AG08395 (cell line): ENCODE measurements at places on chromosomes 12 and 14.

GRCh38 chr12:89351489-89352241, 636 bp downstream of the DUSP6 start:
- peak; percentile 15 for DNase-seq

GRCh38 chr12:46959502-46959901, 119.9 kb upstream of the PCED1B start:
- DNase-seq: peak; percentile 75

GRCh38 chr12:52778833-52779232, 1.7 kb upstream of the KRT76 start:
- no peak for DNase-seq

DNA sequence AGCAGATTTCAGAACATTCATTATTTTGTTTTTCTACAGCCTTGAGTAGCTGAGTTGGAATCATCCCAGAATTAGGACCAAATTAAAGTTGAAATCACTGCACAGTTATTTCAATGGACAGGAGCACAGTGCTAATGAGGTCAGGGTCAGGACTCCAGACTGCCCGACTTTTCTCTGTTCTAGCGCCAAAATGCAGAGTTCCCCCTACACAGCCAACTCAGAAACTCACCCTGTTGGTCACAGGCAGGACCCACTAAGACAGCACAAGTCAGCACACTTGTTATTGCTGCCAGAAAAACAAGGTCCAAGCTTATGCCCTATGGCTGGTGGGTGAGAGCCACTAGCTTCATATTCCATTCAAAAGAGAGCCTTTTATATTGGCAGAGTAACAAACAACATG, 198.1 kb upstream of the KRR1 start:
- no peak for DNase-seq

DNA sequence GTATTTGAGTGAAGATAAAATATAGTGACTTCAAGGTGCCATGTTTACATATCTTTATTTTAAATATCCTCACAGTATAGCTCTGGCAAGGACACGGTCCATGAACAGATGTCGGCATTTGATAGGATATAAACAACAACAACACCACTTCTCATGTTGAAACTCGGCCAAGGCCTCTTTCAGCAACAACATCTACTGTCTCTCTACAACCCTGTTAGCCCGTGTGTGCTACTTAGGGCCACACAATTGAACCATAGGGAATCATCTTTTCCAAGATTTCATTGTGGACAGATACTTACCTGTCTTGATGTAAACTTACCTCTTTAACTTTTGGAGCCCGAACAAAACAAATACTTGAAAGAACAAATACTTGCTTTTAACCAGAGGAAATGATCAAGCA, 168.7 kb upstream of the SSTR1 start:
- DNase-seq: no peak

GRCh38 chr14:24418492-24418873, 11.0 kb downstream of the CBLN3 start:
- DNase-seq: no peak

GRCh38 chr12:3753544-3754284, 805 bp upstream of the CRACR2A start:
- peak; percentile 35 for DNase-seq

DNA sequence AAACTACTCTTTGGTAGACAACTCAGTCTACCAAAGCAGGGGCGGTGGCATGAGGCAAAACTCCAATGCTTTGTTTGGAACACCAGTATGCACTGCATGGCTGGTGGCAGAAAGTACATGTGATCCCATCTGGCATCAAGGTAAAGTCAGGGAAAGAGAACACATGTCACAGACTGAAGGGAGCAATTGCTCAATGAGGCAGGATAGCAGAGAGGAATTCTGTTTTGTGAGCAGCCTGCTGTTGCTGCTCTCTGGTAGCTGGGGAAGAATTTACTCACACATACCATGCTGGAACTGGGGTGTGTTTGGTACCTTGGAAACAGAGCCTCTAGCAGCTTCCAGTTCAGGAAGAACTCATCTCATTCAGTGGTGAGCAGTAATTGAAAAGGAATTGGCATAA, 84.8 kb downstream of the HELB start:
- no peak for DNase-seq

- DNase-seq: no peak
Measured at GRCh38 chr12:32522331-32523221, 123.2 kb downstream of the FGD4 start.

GRCh38 chr14:28756269-28756883, 10.2 kb upstream of the FOXG1 start:
- DNase-seq: no peak

- peak; percentile 50 for DNase-seq
Measured at GRCh38 chr12:9792961-9793617, 32.4 kb upstream of the CD69 start.

DNA sequence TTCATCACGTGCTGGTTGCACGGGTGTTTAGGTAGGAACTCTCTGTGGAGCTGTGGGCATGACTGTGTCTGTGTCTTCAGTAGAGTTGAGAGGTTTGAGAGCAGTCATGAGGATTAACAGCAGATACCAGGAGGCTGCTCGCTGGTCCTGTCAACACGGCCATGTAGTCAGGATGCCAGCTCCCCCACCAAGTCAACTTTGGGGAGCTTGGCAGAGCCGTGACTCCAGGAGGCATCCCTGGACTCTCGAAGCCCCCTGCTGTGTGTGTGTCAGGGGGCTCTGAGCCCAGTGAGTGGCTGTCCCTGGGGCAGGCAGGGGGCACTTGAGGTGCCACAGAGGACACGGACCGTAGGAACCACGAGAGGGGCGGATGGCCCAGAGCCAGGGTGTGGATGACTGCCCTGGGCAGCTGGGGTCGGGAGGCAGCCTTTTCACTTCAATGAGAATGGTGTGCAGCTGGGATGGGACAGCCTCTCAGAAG, 7.2 kb upstream of the GPR132 start:
- DNase-seq: no peak

- no peak for DNase-seq
Measured at GRCh38 chr12:79521576-79521975, 169.2 kb downstream of the PAWR start.

DNA sequence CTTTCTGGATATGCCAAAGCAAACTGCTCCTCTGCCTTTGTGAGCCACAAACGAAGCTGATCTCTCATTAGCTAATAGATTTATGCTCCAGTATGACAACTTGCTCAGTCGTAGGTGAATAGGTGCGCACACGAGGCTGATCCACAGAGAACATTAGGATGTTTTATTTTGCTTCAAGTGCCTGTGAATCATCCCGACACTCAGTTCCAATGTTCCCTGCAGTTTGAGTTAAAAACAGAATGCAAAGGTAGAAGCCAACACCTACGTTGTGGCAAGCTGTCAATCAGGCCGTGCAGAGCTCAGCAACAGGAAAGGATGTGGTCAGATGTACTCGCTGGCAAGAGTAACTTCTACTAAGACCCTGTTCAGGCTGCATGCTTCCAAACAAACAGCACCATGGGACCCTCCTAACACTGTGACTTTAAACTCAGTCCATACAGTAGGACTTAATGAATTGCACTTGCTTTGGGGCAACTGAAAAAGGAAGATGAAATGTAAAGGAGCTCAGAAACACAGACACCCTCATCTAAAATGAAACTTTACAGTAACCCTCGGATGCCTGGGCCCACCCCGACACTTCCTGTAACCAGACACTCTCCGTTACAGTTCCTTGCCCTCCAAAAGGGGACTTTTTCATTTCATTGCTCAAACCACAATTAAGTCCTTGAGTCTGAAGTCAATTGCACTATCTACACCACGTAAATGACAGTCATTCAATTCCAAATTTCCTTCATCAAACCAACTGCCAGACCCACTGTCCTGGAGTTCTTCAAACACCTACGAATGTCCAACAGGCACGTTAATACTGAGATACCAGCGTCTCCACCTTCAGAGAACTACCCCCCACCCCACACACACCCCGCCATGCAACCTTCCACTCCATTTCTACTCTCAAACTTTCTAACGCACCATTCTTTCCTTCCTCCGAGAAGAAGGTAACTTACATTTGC, 1.6 kb downstream of the CCDC88C start:
- no peak for DNase-seq

- DNase-seq: no peak
Measured at GRCh38 chr14:104531421-104532190, 48.0 kb upstream of the C14orf180 start.

DNA sequence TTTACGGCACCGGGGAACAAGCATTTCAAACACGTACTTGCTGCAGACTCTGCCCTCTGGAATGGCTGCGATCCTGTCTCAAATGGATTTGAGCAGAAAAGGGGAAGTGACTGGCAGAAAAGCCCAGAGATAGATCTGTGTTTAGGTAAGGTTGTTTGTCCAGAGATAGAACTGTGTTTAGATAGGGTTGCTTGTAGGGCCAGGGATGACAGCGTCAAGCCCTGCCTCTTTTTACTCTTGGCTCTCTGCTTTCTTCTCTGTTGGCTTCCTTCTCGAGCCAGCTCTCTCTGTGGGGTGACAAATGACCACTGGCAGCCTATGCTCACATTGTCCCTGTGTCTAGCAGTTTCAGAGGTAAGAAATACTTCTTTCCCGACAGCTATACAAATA, 11.4 kb downstream of the DGLUCY start:
- no peak for DNase-seq

GRCh38 chr14:104223101-104224041, 85.0 kb downstream of the KIF26A start:
- DNase-seq: no peak

DNA sequence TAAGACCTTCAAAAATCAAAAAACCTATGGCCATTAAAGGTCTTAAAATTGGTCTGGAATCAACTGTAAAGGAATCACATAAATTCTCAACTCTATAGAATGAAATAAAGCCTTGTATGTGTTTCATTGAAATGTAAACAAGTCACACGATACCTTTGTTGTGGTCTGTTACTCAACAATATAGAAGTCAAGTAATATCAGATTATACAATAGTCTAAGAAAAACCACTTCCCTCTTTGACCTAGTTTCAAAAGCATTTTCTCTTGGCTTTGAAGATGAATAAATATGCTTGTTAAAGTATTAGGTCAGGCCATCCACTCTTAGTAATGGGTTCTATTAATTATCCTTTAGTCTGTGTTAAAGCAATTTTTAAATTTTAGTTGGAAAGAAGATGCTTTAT, 79.8 kb upstream of the DIO2 start:
- DNase-seq: no peak

GRCh38 chr12:67909091-67909531, 80.1 kb upstream of the IFNG-AS1 start:
- peak; percentile 44 for DNase-seq

GRCh38 chr12:9064201-9064814, 51.4 kb downstream of the A2M start:
- DNase-seq: peak; percentile 60

DNA sequence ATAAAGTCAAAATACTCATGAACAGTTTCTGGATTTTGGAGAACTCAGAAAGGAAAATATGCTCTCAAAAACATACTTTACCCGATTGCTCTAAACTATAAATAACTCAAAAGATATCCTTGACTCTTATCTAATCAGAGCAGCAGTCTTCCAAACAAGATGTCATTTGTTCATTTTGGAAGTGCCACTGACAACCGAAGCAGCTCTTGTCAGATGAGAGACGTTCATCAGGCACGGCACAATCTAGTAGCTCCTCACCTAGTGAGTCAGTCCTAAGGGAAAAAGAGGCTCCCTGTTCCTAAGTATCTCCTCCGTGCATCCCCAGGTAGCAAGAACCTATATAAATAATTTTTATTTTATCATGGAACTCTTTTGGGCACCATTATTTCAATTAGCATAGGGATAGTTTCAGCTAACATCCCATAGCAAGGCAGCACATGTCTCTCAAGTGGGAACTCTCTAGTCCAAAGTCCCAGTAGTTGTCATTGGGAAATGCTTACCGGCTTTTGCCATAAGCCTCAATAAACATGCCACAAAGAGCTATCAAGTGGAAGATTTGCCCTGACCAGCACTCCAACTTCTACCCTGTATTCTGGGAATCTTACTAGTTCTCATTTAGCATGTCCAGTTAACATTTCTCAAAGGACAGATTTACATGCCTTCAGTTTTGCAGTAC, 14.1 kb upstream of the TMEM263 start:
- no peak for DNase-seq

- no peak for DNase-seq
Measured at GRCh38 chr12:96143392-96143791, 50.8 kb upstream of the ELK3 start.

- DNase-seq: no peak
Measured at GRCh38 chr14:28876572-28876945, 110.0 kb downstream of the FOXG1 start.

DNA sequence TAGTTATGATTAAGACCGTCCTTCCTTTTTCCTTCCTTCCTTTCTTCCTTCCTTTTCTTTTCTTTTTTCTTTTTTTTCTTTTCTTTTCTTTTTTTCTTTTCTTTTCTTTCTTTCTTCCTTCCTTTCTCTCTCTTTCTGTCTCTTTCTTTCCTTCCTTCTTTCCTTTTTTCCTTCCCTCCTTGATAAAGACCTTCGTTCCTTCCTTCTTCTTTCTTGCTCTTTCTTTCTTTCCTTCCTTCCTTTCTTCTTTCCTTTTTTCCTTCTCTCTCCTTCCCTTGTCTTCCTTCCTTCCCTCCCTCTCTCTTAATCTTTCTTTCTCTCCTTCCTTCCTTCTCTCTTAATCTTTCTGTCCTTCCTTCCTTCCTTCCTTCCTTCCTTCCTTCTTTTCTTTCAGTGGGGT, 130.9 kb downstream of the PAPOLA start:
- DNase-seq: no peak

- DNase-seq: no peak
Measured at GRCh38 chr12:39404000-39404399, 38.9 kb downstream of the KIF21A start.

DNA sequence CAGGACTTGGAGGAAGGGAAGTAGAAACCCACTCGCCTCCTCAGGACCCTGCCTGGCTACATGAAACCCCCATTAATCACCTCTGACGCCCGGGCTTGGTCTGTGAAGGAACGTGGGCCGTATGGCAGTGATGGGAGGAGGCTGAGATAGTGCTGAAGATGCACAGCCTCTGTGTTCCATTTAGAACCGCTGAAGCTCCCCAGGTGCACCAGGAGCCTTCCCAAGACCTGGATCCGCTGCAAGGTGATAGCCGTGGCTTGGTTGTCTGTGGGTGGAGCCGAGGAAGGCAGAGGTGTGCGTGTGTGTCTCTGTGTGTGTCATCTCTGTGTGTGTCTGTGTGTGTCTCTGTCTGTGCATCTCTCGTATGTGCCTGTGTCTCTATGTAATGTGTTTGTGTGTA, 293.1 kb downstream of the CACNA1C start:
- no peak for DNase-seq

GRCh38 chr12:132838410-132839080, 9.9 kb upstream of the GOLGA3 start:
- peak; percentile 7 for DNase-seq
